ENCODE measurements at places on chromosomes 16 and 17. TPM values are rescaled to one million over a fixed set of nuclear protein-coding genes. Genes with fewer than 3 reads are reported as not detected.

DNA sequence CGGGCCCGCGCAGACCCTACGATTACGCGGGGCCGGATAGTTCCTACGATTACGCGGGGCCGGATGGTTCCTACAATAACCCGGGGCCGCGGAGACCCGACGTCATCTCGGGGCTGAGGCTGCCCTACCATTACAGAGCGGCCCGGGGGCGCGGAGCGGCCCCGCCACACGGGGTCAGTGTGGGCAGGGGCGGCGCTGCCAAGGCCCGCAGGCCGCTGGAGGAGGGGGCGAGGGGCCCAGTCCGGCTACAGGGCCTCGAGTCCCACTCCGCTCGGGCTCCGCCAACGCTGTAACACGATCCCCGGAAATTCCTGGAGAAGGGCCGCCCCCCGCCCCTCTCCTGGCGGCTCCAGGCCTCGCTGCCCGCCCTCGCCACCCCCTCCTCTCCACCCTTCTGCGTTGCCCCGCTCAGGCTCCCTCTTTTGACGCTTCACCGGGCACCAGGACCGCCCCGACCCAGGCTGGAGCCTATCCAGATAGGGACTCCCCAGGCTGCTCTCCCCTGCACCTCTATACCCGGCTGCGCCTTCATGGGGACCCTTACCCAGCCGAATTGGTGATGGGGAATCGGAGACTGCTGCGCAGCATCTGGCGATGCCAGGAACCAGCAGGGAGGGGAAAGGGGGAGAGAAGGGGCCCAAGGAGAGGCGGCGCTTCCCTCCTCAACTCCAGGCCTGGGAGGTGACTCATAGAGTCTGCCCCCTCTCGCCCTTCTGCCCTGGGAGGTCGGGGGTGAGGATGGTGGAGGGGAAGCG is at the start of gene RAB34:
Gene RAB34, minus strand, starts transcription at position 291 of the 755 bp plus-strand sequence. CDS start 602 bp downstream, outside the sequence.
- peak; percentile 66 for DNase-seq

- no peak for DNase-seq
Measured at GRCh38 chr16:49832177-49832576, 23.7 kb downstream of the ZNF423 start.

The FOXC2 gene
- 0.15 TPM for total RNA-seq

GRCh38 chr17:62955841-62956352 is 10.1 kb upstream of the TANC2 start:
- DNase-seq: no peak

- no peak for DNase-seq
Measured at GRCh38 chr16:77194295-77195231, 3.6 kb downstream of the MON1B start.

The MPV17L gene
- total RNA-seq: 12.1 TPM

The FGF11 gene
- 2.9 TPM for total RNA-seq

DNA sequence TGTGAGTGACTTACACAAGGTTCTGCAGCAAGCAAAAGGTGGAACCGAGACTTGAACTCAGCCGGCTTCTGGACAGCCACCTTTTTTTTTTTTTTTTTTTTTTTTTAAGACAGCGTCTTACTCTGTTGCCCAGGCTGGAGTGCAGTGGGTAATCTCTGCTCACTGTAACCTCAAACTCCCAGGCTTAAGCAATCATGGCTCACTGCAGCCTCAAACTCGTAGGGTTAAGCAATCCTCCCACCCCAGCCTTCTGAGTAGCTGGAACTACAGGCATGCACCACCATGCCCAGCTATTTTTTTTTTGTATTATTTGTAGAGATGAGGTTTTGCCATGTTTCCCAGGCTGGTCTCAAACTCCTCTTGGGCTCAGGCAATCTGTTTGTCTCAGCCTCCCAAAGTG is 55.2 kb upstream of the GOT2 start:
- no peak for DNase-seq

- DNase-seq: no peak
Measured at GRCh38 chr17:66564992-66565465, 262.6 kb downstream of the PRKCA start.

The VKORC1 gene
- 86.3 TPM for total RNA-seq

GRCh38 chr16:85326794-85327181 is 214.5 kb upstream of the CIBAR2 start:
- no peak for DNase-seq

GRCh38 chr17:43673516-43674323 is 12.0 kb upstream of the MEOX1 start:
- peak; percentile 46 for DNase-seq

The CPD gene
- 87.7 TPM for total RNA-seq

Measured in breast epithelium (tissue), 4 donors.